ENCODE measurements at places on chromosomes 5 and 9.

DNA sequence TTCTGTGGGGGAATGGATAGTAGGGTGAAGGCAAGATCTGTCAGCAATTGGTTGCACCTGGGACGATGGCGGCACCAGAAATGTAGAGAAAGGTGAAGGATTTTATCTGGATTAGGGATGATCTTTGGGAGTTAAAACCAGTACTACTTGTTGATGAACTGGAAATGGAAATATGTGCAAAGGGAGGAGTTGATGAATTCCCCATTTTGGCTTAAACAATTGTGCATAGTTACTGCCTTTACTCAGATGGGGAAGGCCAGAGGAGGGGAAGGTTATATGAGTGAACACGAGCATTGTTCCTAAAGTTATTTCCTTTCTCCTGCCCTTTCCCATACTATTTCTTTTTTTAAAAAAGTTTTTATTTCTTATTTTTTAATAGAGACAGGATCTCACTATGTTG lies 19.1 kb downstream of the NNT start:
- DNase-seq: no peak

GRCh38 chr9:5718296-5719032 lies 89.6 kb downstream of the RIC1 start:
- peak; percentile 11 for DNase-seq

DNA sequence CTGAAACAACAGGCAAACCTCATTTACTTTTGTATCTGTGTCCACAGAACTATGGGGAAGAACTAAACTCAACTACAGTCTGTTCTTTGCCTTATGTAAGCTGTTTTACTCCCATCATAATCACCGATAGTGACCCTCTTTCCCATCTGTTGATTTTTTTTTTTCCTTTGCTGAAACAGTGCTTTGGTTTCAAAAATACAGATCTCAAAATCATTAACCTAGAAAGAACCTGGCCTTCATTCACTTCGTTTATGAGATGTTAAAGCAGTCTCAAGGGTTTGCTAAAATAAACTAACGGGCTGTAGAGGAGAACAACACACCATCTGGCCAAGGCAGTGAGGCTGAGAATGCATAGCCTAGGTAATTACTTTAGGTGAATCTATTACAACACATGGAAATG lies 706.6 kb upstream of the ZNF608 start:
- DNase-seq: no peak

DNA sequence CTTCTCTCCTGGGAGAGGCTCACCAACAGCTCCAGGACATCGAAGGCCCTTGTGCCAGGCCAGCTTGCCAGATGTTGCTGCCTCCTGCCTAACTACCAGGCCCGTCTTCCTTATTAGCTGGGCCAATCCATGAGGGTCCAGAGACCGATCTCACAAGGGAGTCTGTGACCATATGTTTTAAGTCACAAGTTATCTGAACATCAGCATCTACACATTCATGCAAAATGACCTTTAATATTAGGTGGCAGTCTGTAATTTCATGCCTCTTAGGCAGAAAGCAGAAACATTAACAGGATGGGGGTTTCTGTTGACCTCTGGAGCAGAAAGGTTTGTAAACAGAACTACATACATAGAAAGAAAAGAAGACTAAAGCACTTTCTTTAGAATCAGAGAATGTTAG lies 75.1 kb upstream of the SLC25A51 start:
- DNase-seq: no peak

DNA sequence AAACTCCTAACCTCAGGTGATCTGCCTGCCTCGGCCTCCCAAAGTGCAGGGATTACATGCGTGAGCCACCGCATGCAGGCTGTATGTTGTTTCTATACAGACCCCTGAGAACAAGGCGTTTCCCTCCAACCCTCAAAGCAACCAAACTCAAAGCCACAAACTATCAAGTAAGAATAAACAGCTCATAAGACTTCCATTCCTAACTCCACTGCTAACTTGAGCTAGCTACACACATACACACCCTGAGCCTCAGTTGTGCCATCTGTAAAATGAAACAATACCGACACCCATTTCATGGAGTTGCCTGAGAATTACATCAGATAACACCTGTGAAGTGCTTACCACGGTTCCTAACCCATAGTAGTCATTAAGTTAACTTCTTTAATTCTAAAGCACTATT lies 70.8 kb downstream of the SERINC5 start:
- DNase-seq: no peak

DNA sequence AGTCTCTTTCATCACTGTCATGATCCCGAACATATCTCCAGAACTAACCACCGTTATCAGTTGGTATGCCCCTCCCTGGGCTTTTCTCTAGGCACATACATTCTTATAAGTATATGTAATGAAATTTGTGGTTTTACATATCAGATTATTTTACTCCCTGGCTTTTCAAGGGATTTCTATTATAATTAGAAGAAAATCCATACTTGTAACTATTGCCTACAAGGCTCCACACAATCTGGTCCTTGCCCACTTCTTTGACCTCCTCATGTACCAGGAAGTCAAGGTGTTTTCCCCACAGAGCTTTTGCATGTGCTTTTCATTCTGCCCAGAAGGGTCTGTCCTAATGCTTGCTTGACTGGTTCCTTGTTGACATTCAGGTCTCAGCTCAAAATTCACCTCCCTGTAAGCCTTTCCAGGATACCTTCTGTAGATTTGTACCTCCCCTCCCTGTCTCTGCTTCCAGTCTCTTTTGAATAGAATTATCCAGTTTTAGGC lies 33.6 kb upstream of the HSD17B4 start:
- peak; percentile 22 for DNase-seq

DNA sequence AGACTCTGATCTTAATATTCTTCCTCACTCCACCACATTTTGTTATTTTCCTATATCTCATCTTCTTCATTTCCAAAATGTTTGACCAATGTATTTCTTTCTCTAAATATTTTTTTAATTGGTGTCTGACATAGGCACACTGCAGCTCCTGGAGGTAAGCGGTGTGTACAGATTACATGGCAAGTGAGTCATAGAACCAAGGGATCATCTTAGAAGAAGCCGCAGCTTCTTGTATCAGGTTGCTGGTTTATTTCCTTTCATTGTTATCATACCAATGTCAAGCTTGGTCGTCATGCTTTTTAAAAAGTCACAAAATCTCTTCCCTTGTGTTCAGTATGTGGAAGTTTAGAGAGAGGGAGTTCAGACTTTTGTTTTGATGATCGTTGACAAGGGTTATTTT lies 526.1 kb upstream of the CDH18 start:
- DNase-seq: no peak

DNA sequence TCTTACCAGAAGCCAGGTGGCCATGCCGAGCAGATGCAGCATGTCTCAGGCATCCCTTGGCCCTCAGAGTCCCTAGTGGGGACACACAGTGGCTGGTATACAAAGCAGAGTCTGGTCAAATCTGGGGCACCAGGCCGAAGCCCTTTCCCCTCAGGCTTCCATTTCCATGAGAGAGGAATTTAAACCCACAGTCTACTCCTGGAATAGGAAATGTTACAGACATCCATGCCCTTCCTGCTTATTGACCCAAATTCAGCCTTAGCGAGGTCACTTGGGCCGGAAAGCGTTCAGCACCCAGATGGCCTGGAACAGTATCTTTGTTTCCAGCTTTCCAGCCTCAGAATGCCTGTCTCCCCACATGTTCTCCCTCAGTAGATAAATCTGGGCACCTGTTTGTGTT lies 131.7 kb downstream of the PIP5K1B start:
- no peak for DNase-seq

GRCh38 chr9:124800306-124801259 lies 23.6 kb downstream of the OLFML2A start:
- DNase-seq: no peak

- no peak for DNase-seq
Measured at GRCh38 chr5:139984816-139985215, 58.3 kb downstream of the NRG2 start.

GRCh38 chr5:56632199-56632598 lies 183.2 kb upstream of the MAP3K1 start:
- DNase-seq: no peak

DNA sequence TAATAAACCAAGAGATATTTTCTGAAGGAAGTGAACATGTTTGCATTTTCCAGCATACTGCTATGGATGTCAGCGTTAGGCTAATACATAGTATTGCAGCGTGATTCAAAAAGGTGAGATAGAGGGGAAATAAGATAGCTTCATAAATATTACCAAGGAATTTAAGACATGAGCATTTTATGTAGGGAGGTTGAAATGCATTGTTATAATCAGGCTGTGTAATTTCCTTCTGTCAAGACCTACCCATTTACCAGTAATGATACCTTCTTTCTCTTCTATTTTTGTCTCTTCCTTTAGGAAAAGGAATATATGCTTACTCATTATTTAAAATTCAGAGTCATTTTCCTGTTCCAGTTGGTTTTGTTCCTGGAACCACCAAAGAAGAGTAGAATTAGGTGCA lies 33.3 kb downstream of the PIK3R1 start:
- no peak for DNase-seq

GRCh38 chr5:131260895-131261294 lies 3.0 kb upstream of the CDC42SE2 start:
- DNase-seq: no peak

GRCh38 chr5:124686239-124687004 lies 60.0 kb downstream of the ZNF608 start:
- DNase-seq: no peak

DNA sequence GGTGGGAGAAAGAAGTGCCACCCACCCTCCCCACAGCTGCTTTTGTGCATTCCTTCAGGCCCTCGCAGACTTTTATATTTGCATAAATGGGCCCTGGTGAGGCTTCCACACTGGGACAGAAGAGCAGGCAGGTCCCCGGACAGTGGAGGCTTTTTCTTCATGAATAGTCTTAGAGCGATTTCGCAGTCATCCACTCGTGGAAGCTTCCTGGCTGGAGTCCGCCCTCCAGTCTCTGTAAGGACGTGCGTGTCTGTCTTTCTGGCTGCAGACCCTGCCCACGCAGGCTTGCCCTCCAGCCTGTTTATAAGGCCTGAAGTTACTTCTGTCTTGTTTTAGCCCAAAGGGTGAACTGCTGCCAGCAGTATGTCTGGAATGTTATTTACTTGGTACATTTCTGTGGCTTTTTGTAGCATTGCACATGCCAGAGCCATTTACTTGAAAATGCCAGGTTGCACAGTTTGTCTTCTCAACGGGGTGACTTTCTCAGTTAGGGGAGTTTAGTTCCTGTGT lies 195.7 kb downstream of the AOPEP start:
- peak; percentile 79 for DNase-seq

GRCh38 chr5:68545636-68546295 lies 330.2 kb downstream of the PIK3R1 start:
- DNase-seq: no peak

Data from hepatic stellate cell (primary cell).